ENCODE measurements at places on chromosomes 7 and 10. TPM values are rescaled to one million over a fixed set of nuclear protein-coding genes. Genes with fewer than 3 reads are reported as not detected.

DNA sequence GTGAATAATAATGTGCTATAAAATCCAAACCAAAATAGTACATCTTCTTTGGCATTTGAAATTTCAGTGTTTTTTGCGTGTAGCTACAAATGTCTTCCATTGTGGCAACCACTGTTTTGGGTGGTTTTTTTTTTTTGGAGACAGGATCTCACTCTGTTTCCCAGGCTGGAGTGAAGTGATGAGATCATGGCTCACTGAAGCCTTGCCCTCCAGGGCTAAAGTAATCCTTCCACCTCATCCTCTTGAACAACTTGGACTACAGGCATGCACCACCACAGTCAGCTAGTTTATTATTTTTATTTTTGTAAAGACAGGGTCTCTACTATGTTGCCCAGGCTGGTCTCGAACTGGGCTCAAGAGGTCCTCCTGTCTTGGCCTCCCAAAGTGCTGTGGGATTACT, 455.1 kb downstream of the AUTS2 start:
- H3K27me3 ChIP-seq, result peaks cover 3% of the 10 kb centered on the region
- no peak for DNase-seq
- peaks cover 21% of the 10 kb centered on the region for H3K4me1 ChIP-seq
- no peaks in the 10 kb centered on the region for H3K36me3 ChIP-seq
- H3K27ac ChIP-seq, result no peak overlapping the region

GPER1 gene
- 0.72 TPM for total RNA-seq

GRCh38 chr10:89163265-89163995, 43.7 kb downstream of the CH25H start:
- H3K27me3 ChIP-seq, result peaks cover 3% of the 10 kb centered on the region
- no peak overlapping the region for H3K27ac ChIP-seq
- DNase-seq, result no peak
- no peak overlapping the region for H3K4me3 ChIP-seq
- H3K36me3 ChIP-seq, result no peaks in the 10 kb centered on the region

DNAJB12 gene
- 20.5 TPM for total RNA-seq

GRCh38 chr7:132407764-132408163, 168.5 kb downstream of the PLXNA4 start:
- H3K4me3 ChIP-seq, result no peak overlapping the region
- H3K4me1 ChIP-seq, result peaks cover 2% of the 10 kb centered on the region
- no peaks in the 10 kb centered on the region for H3K36me3 ChIP-seq
- H3K27ac ChIP-seq, result no peak overlapping the region
- no peak for DNase-seq
- no peaks in the 10 kb centered on the region for H3K27me3 ChIP-seq

ACSM6 gene
- total RNA-seq, result not detected

GALNT17 gene
- total RNA-seq, result 0.38 TPM

PIP gene
- total RNA-seq, result not detected

DNA sequence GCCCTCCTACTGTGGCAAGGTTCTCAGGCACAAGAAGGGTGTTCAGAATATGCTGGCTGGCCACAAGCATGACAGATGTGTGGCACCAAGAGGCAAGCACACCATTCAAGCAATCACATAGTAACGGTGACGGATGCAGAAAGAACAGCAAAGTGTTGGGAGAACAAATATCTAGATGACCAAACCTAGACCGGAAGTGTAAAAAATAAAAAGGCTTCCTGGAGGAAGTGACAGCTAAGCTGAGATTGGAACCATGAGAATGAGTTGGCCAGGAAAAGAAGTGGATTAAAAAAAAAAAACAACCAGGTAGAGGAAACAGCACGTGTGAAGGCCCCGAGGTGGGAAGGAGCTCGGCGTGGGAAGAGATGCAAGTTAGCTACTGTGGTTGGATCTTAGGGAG, 22.0 kb downstream of the GHRHR start:
- DNase-seq, result no peak
- H3K27ac ChIP-seq, result peak overlapping the region; percentile 68
- peak overlapping the region; percentile 23 for H3K4me3 ChIP-seq
- peaks cover 7% of the 10 kb centered on the region for H3K36me3 ChIP-seq

DNA sequence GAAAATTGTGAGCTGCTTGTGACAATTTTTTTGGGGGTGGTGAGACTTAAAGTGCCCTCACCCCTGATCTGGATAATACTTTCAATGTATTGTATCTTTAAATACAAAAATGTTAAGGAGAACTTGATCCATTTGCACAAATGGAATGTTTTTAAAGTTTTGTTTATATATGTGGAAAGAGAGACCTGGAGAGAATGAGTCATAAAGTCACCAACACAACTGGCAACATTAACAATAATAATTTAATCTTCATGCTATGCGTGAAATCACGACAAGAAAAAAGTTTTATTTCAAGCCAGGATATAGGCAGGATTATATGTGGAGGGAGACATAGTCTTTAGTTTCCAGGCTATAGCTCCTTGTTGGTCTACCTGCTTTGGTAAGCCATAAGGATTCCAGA, 537.5 kb downstream of the GPAM start:
- DNase-seq, result no peak
- no peak overlapping the region for H3K27ac ChIP-seq
- H3K4me1 ChIP-seq, result no peaks in the 10 kb centered on the region
- H3K36me3 ChIP-seq, result peaks cover 11% of the 10 kb centered on the region
- no peak overlapping the region for H3K4me3 ChIP-seq

SEMA4G gene
- total RNA-seq, result 8.0 TPM

BAZ1B gene
- 56.5 TPM for total RNA-seq

DNA sequence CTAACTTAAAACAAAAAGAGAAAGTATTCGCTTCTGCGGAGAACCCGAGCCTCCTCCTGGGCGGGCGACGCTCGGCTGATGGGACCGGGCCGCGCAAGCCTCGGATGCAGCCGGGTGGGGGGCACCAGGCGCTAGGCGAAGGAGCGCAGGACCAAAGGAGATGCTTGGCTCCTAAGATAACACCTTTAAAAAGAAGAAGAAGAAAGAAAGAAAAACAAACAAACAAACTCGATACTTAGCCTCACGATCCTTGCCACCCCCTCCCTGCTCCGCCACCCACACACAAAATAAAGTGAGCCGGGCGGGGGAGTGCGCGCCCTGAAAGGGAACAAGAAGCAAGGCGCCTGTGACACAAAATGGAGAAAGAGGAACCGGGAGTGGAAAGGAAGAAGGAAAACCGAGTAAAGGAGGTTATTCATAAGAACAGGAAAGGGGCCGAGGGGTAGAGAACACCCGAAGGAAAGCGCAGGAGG, 34.0 kb upstream of the EBLN1 start:
- H3K27me3 ChIP-seq, result peaks cover 4% of the 10 kb centered on the region
- DNase-seq, result peak; percentile 44
- H3K4me1 ChIP-seq, result peaks cover 3% of the 10 kb centered on the region
- H3K36me3 ChIP-seq, result no peaks in the 10 kb centered on the region

NKX2-3 gene
- 0.82 TPM for total RNA-seq

GRCh38 chr10:132229834-132230556, 43.2 kb downstream of the DPYSL4 start:
- H3K4me3 ChIP-seq, result no peak overlapping the region
- peaks cover 10% of the 10 kb centered on the region for H3K36me3 ChIP-seq
- H3K4me1 ChIP-seq, result peaks cover 15% of the 10 kb centered on the region
- peaks cover 18% of the 10 kb centered on the region for H3K27me3 ChIP-seq
- no peak overlapping the region for H3K27ac ChIP-seq
- no peak for DNase-seq

DNA sequence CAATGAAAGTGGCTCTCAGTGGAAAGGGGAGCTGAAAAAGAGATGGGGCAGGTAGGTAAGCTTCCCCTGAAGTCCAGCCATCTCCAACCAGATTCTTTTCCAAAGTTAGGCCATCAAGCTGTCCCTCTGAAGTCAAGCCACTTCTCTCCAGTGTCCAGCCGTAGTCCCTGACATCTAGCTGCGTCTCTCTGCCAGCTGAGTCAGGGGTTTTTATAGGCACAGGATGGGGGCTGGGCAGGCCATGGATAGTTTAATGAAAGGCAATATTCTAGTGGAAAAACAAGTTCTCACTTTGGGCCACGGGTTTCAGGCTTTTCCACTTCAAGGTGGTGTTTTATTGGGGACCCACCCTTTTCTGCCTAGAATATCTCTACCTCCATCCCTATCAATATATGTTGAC, 36.8 kb downstream of the AVL9 start:
- peaks cover 9% of the 10 kb centered on the region for H3K36me3 ChIP-seq
- peaks cover 14% of the 10 kb centered on the region for H3K4me1 ChIP-seq
- DNase-seq, result no peak
- no peak overlapping the region for H3K4me3 ChIP-seq
- H3K27ac ChIP-seq, result no peak overlapping the region

GRCh38 chr7:106425017-106425719, 140.4 kb upstream of the NAMPT start:
- peaks cover 3% of the 10 kb centered on the region for H3K4me1 ChIP-seq
- H3K4me3 ChIP-seq, result no peak overlapping the region
- no peaks in the 10 kb centered on the region for H3K36me3 ChIP-seq
- peaks cover 3% of the 10 kb centered on the region for H3K27me3 ChIP-seq

DNA sequence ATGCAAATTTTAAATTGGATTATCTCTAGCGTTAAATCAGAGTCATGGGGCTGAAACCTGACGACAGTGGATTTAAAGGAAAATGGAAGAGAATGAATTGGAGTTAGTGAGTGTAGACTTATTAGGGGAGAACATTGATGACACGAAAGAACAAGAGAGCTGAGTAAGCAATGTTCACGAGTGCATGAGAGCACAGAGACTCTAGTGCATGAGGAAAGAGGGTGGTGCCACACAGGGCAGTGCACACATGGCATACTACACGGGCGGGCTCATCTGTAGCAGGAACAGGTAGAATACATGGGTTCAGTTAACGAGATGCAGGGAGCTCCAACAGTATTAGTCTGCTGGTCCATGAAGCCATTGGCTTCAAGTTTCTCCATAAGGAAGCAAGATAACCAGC, 53.9 kb downstream of the USP6NL start:
- no peaks in the 10 kb centered on the region for H3K36me3 ChIP-seq
- no peak overlapping the region for H3K27ac ChIP-seq
- no peaks in the 10 kb centered on the region for H3K27me3 ChIP-seq
- no peak for DNase-seq
- no peak overlapping the region for H3K4me3 ChIP-seq
- H3K4me1 ChIP-seq, result peaks cover 8% of the 10 kb centered on the region

GRCh38 chr7:107528461-107528860, 35.3 kb downstream of the COG5 start:
- H3K36me3 ChIP-seq, result peaks cover 2% of the 10 kb centered on the region
- no peak overlapping the region for H3K27ac ChIP-seq
- no peak for DNase-seq
- no peak overlapping the region for H3K4me3 ChIP-seq
- H3K27me3 ChIP-seq, result no peaks in the 10 kb centered on the region

GRCh38 chr10:117345143-117345542, 30.1 kb downstream of the PDZD8 start:
- no peaks in the 10 kb centered on the region for H3K27me3 ChIP-seq
- DNase-seq, result no peak
- peaks cover 27% of the 10 kb centered on the region for H3K4me1 ChIP-seq
- no peak overlapping the region for H3K4me3 ChIP-seq
- peak overlapping the region; percentile 90 for H3K27ac ChIP-seq
- H3K36me3 ChIP-seq, result no peaks in the 10 kb centered on the region

DNA sequence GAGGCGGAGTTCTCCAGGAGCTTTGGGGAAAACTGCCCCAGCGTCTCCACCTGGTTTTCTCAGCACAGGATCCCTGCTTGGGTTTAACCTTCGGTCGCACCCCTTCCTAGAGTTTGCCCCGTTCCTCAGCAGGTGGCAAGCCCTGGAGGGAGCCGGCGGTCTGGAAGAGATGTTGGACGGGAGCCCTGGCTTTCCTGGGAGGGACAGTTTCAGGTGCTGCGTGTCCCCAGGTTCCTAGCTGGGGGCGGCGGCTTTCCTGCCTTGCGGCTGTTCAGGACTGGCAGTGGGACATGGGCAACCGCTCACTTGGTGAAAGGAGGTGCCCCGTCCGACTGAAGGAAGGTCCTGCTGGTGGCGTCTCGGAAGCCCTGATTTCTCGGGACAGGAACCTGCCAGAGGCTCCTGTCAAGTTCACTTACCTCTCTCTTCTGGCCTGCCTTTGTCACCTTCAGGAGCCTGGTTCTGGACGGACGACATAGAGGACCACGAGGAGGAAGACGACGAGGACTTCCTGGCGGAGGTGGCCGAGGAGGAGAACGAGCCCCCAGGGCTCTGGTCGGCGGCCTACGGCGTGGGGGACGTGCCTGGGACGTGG, 14.8 kb downstream of the ZNF316 start:
- H3K36me3 ChIP-seq, result peaks cover 26% of the 10 kb centered on the region
- H3K4me3 ChIP-seq, result no peak overlapping the region
- no peak overlapping the region for H3K27ac ChIP-seq
- H3K4me1 ChIP-seq, result no peaks in the 10 kb centered on the region
- H3K27me3 ChIP-seq, result peaks cover 5% of the 10 kb centered on the region
- no peak for DNase-seq

ZFYVE27 gene
- 19.2 TPM for total RNA-seq

GRCh38 chr7:5596046-5596895, 172.6 kb upstream of the TNRC18 start:
- H3K36me3 ChIP-seq, result peaks cover 30% of the 10 kb centered on the region
- peak overlapping the region; percentile 96 for H3K27ac ChIP-seq
- H3K27me3 ChIP-seq, result peaks cover 38% of the 10 kb centered on the region
